ENCODE measurements at places on chromosomes 7 and 10.

- DNase-seq: no peak
Measured at GRCh38 chr7:100722480-100723212, 2.4 kb downstream of the EPO start.

DNA sequence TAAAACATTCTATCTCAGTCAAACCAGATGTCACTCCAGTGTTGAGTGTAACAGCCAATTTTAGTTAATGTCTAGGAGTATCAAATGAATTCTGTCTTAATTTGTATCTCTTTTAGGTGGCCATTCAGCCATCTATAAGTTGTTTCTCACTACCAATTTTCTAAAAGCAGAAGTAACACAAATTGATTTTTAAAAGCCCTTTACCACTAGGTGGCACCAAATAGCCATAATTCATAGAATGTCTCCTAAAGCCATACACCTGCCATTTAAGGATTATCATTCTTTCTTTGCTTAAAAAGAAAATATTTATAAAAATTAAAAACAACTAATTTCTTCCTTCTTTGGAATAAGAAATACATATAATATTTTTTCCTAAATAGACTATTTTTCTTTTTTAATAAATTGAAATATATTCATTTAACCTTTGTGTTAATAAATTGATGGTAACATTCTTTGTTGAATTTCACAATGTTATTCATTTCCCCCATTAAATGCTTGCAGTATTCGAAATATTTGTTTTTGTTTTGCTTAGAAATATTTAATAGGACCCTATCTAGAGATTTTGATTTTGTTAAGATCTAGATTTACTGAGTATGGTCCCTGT, 107.8 kb upstream of the PPP1R3A start:
- DNase-seq: no peak

- DNase-seq: no peak
Measured at GRCh38 chr7:2812831-2813230, 31.3 kb downstream of the GNA12 start.

GRCh38 chr10:52250510-52250909, 63.6 kb upstream of the DKK1 start:
- DNase-seq: no peak

DNA sequence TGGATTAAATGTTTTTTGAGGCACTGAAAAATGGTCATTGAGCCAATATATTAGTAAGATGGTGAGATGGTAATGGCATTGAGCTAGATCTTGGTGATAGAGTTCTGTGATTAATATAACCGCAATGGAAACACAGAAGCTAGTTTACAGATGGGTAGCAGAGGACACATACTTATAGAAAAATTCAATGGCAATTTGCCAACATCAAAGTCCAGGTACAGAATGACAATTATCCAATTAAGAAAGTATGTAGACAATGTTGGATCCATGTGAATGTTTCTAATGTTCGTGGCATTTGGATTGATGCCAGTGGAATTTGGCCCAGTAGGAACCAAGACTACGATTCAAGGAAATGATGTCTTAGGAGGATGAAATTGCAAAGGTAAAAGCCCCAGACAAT, 187.8 kb downstream of the GNAT3 start:
- DNase-seq: no peak

GRCh38 chr10:61974601-61975390, 73.3 kb downstream of the ARID5B start:
- DNase-seq: no peak

- no peak for DNase-seq
Measured at GRCh38 chr7:135886345-135887132, 90.6 kb downstream of the MTPN start.

GRCh38 chr7:69276011-69276729, 322.1 kb upstream of the AUTS2 start:
- no peak for DNase-seq

- DNase-seq: no peak
Measured at GRCh38 chr10:100528123-100528886, 1.4 kb downstream of the NDUFB8 start.
